ENCODE measurements at places on chromosomes 7 and 10. TPM values are rescaled to one million over a fixed set of nuclear protein-coding genes. Genes with fewer than 3 reads are reported as not detected.

DNA sequence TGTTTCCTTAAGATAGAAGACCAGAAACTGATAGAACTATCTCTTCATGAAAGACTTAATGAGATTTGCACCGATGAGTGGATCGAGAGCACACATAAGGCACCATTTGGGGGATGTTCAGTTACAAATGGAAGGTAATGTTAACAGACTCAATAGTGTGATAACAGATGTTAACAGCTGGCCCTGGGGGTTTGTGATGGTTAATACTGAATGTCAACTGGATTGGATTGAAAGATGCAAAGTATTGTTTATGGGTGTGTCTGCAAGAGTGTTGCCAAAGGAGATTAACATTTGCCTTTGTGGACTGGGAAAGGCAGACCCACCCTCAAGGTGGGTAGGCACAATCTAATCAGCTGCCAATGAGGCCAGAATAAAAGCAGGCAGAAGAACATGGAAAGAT, 130.5 kb upstream of the DGKB start:
- DNase-seq: no peak

CACNB2 gene
- total RNA-seq: not detected

SYNPO2L gene
- total RNA-seq: not detected

- DNase-seq: peak; percentile 14
These were observed 60.6 kb upstream of the AKR1C1 start for GRCh38 chr10:4902571-4903011.
